ENCODE measurements at places on chromosomes 16 and 17.

DNA sequence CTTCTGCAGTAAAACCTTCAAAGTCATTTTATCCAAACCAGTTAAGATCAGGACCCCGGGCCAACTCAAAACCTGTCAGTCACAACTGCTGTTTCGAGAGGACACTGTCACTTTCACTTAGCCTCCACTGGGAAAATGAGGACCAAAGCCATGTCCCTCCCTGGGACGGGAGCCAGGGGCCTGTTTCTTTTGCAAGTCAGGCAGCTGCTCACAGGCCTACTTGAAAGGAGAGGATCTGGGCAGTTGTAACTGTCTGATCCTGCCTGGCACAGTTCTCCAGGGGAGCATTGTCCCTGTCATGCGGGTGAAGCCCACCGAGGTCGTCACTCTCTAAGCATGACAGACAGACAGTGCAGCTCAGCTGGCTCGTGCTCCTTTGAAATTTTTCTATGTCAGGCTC, 276.2 kb downstream of the NPIPA8 start:
- DNase-seq, result no peak

DNA sequence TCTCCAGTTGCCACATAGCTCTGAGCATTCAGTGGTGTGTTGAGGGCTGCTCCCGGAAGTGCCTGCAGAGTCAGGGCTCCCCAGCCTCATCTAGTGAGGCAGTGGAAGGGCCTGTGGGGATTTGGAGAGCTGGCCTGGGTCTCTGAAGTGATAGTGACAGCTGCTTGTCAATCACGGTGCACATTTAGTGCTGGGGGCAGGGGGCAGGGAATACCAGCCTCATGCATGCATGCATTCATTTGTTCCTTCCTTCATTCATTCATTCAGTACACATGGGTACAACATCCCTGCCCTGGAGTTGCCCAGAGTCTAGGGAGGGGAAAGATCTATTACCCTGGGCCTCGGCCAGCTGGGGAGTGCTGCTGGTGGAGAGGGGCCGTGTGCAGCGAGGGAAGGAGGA, 11.3 kb upstream of the STH start:
- no peak for DNase-seq

- no peak for DNase-seq
Observed at GRCh38 chr17:18028114-18028951, 10.6 kb downstream of the ATPAF2 start.

DNA sequence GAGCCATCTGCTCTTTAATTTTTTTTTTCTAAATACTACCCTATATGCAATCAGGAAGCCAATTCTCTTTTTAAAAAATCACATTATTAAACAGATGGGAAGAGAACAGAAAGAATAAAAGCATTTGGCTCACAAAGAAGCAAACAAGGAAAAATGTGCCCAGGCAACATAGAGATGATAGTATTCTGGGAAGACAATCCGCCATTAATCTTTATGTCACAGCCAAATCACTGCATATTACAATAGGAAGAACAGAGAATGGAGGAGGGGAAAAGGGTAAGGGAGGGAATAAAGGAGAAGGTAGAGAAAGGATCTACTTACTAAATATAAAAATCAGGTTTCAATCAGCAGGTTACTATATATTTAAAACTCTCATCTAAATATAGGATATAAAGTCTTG, 34.3 kb downstream of the STAT5B start:
- DNase-seq, result no peak

GRCh38 chr16:67530013-67530939, 1.6 kb downstream of the RIPOR1 start:
- peak; percentile 58 for DNase-seq

- DNase-seq, result peak; percentile 91
Observed at GRCh38 chr16:87581857-87582215, 20.5 kb upstream of the JPH3 start.

GRCh38 chr17:81030741-81031565, 4.0 kb upstream of the BAIAP2 start:
- no peak for DNase-seq
